BE2C (cell line): ENCODE measurements at places on chromosomes 4 and X.

DNA sequence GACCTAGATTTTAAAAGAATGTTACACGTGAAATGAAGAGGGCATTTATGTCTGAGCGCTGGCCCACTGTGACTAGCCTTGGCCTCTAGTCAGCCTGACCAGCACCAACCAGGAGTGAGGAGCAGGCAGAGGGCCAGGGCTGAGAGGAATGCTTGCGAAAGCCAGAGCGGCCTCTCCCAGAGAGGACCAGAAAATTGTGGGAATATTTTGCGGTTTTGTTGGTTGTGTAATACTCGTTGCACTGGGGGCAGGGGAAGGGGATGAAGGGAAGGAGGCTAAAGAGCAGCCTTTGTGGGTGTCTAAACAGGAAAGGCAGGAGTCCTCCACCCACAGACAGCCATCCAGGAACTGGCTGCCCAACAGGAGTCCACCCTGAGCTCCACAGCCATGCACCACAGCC lies 3.8 kb downstream of the GABRE start:
- no peak for DNase-seq

DNA sequence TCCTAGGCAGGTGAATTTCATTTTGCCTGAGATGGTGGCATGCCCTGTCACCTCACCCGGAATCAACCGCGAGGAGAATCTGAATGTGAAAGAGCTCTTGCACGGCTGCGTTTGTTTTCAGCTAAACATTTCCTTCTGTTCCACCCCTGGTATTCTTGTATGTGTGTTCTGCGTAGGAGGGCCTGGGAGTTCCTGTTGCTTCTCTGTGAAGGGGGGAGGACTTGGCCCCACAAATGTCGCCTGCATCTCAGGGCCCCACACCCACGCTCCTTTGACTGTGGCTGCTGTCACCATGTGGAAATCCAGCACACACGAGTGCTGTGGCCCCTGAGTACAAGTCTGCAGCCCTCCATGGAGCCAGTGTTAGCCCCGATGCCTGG lies 45.8 kb upstream of the CLCN4 start:
- no peak for DNase-seq

GRCh38 chr4:110196871-110197528 lies 1.4 kb downstream of the ELOVL6 start:
- no peak for DNase-seq

- DNase-seq: no peak
Observed at GRCh38 chrX:8424912-8425311, 39.7 kb upstream of the VCX3B start.

DNA sequence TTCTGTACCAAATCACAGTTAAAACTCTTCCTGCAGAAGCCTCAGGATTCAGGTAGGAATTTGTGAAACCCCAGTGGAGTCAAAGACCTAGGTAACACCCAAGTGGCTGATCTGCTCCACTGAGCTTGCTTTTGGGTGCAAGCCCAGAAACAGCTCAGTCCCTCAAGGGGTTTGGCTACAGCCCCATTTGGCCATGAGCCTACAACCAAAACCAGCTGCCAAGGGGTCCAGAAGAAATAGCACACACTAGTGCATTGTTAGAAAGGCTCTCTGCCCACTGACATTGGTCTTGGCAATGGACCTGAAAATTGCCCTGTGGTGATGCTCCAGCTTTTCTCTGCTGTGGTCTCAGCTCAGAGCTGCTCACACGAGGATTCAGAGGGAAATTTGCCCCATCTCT lies 577.4 kb upstream of the INTU start:
- DNase-seq: peak; percentile 12

GRCh38 chr4:90648311-90648710 lies 521.1 kb downstream of the CCSER1 start:
- no peak for DNase-seq

GRCh38 chr4:6699903-6700302 lies 6.2 kb downstream of the S100P start:
- no peak for DNase-seq

GRCh38 chrX:100435726-100436125 lies 25.7 kb upstream of the PCDH19 start:
- no peak for DNase-seq

DNA sequence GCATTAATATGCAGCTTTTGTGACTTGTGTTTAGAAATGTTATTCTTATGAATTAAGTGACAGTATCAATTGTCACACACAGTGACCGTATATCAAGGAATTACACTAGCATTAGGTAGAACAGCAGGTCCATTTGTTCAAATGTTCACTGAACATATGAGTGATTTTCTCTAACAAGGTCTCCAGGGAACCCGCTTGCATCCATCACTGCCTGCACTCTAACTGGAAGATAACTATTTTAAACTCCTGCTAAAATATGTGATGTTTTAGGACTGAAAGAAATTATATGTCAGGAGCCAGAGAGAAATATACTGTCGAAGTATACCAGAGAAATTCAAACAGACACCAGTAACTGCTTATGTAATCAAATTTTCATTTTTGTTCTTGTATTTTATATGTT lies 1395.7 kb downstream of the PCDH18 start:
- peak; percentile 9 for DNase-seq

DNA sequence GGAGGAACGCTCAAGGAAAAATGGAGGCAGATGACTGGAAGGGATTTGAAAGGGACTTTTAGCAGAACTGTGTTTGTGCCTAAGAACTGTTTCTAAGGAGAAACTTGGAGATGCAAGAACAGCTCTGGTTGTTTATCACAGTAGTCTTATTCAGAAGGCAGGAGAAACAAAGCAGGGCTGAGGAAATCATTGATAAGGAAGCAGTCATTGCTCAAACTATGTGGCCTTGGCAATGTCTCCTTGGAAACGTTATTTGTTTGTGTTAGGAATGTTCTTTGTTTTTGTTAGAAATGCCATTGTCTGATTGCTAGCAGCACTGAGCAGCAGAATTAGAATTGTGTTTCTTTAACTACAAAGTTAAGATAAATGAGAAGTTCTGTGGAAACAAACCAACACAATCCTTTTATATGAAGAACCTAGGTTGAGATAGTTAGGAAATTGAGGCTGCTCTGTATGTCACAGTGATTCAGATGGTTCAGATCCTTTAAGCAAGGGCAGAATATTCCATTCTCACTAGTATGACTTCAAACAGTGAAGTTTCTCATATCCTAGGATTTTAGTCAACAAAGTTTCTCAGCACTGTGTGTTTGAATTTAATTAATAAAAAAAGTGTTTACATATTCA lies 1191.3 kb upstream of the IGFBP7 start:
- DNase-seq: no peak

- no peak for DNase-seq
Observed at GRCh38 chrX:22141047-22141730, 109.1 kb downstream of the PHEX start.

DNA sequence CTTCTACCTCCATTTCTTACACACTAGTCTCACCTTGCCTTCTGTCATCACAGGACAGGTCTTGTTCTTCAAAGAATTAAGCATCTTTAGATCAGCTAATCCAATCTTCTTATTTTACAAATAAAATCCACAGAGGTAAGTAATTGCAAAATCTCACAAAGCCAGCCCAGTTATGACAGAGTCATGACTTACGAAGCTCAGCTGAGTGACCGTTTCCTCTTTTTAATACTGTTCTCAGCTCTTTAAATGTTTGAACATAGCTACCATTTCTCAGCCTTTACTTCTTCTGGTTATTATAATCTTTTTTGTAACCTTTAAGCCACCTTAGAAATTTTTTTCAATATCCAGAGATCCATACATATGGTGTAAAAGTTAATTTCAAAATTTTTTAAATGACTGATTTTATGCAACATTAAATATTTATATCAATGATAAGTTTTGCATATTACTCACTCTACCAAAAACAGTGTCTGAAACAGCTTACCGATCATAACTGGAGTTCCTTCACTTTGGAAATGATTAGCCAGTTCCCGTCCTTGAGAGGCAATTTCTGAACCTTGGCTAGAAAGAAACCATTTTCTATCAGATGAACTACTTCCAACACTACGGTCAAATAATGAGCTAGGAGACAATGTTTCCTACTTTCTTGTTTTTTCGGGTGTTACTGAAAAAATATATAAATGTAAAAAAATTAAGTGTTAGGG lies 8.8 kb downstream of the ANKRD37 start:
- no peak for DNase-seq

DNA sequence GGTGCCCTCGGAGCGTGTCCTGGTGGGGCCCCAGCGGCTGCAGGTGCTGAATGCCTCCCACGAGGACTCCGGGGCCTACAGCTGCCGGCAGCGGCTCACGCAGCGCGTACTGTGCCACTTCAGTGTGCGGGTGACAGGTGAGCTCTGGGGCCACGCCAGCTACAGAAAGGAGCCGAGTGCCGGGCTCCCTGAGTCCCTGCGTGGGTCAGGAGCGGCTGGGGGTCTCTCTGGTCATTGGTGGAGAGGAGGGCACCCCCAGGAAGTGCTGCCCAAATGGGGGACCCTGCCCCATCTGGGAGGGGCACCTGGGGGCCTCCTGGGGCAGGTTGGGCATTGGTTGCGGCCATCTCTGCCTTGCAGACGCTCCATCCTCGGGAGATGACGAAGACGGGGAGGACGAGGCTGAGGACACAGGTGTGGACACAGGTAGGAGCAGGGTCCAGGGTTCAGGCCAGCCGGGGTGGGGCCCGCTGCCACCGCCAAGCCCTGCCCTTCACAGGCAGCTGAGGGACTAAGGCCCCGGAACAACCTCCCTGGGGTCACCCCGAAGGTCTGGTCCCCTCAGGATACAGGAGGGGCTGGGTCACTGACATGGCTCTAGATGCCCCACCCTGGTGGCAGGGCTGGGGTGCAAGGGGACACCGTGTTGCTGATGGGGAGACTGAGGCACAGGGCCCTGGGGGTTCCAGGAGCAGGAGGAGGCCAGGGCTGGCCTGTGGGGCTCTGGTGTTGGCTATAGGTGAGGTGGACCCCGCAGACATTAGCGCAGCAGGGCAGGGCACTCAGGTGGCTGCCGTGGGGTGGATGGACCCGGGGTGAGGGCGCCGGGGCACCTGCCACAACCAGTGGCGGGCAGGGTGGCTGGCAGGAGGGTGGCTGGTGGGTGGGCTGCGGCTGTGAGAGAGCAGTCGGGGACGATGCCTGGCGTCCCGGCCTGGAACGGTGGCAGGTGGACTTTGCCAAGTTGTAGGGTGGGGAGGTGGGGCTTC lies 6.6 kb downstream of the FGFR3 start:
- no peak for DNase-seq

DNA sequence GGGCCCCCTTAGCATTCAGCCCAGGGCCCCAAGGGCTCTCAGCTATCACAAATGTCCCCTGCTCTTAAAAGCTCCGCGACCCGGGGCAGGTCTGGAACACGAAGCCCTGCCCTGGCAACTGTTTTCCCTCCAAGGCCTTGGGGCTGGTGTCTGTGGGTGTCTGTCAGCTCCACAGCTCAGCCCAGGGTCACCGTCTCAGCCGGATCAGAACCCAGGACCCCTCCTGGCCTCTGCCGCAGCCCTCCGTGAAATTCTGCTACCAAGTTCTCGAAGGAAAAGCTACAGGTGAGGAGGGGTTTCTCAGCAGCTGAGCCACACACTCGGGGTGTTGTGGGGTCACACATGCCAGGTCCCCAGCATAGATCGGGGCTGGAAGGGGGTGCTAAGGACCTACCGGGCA lies 61.2 kb downstream of the ACOX3 start:
- no peak for DNase-seq
